ENCODE measurements at places on chromosomes 12 and 14.

DNA sequence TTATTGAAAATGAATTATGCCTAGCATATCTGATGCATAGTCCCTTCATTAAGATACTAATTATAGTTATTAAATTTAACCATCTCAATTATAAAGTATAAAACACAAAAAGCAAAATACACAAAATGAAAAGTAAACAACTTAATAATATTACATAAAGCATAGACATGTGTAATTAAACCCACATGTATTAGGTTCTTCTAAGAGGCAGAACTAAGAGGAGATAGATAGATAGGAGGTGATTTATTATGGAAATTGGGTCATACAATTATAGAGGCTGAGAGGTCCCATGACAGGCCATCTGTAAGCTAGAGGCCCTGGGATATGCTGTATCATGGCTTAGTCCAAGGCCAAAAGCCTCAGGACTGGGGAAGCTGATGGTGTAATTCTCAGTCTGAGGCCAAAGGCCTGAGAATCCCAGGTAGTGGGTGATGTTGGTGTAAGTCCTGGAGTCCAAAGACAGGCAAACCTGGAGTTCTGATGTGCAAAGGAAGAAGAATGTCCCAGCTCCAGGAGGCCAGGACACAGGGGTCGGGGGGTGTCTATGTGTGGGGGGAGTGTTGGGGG is 953.3 kb downstream of the TRHDE start:
- no peak for DNase-seq

GRCh38 chr14:52354242-52354641 is 40.1 kb downstream of the PTGER2 start:
- DNase-seq = no peak

DNA sequence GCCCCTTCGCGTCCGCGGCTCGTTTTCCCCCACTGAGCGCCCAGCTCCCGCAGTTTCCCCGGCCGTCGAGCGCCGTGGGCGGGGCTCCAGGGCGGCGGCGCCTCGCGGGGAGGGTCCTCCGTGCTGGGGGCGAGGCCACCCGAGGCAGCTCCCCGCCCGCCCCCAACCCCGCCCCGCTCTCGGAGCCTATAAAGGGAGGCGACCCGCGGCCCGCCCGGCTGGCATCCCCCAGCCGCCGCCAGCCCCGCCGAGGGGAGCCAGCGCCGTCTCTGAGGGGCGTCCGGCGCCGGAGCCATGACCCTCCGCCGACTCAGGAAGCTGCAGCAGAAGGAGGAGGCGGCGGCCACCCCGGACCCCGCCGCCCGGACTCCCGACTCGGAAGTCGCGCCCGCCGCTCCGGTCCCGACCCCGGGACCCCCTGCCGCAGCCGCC is at the start of gene TAMALIN:
Gene TAMALIN (plus strand): TSS at position 221 of the 432 bp plus-strand sequence. CDS start 74 bp downstream, at position 295.
- peak; percentile 66 for DNase-seq

DNA sequence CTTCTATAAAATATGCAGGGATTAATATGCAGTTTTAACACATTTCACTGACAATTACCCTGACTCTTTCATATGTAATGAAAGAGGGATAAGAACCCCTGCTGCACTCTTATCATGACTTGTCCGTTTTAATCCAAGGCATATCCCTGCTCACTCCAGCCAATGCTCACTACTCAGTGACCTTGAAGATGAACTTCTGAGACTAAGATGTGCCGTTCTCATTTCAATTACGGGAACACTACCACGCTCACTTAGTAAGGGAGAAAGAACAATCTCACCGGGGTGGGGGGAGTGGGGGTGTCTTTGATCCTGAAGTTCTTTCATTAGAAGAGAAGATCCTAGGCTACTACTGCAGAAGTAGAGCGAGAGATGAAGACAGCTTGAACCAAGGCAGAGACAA is 50.5 kb downstream of the PKP2 start:
- no peak for DNase-seq

GRCh38 chr14:64349741-64350490 is 38.2 kb upstream of the MTHFD1 start:
- DNase-seq = no peak

DNA sequence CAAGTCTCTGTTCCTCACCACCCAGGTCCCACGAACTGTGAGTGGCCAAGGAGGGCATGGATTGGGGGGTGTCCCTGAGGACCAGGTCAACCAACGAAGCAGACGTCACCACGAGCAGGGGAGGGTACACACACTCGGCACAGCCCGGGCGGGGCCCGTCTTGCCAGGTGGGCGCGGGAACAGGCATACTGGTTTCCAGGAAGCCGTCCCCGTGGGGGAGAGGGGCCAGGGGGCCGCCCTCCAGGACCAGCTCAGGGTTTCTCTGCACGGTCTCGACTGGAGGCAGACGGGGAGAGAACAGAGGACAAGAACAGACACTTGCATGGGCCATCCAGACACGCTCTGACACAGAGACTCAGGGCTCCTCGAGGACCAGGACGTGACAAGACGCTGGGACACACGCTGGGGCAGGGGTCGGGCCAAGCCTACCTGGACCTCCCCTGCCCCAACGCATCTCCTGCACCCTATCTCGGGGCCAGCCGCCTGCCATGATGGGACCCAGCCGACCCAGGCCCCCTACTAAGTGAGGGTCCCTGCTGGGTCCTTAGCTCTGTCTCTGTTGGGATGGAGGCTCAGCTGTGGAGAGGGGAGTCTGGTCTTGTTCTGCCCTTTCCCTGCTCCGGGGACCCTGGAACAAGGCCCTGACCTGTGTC is 11.3 kb downstream of the ARL6IP4 start:
- DNase-seq = no peak

GRCh38 chr12:108704527-108704926 is 26.8 kb downstream of the CORO1C start:
- DNase-seq = no peak

DNA sequence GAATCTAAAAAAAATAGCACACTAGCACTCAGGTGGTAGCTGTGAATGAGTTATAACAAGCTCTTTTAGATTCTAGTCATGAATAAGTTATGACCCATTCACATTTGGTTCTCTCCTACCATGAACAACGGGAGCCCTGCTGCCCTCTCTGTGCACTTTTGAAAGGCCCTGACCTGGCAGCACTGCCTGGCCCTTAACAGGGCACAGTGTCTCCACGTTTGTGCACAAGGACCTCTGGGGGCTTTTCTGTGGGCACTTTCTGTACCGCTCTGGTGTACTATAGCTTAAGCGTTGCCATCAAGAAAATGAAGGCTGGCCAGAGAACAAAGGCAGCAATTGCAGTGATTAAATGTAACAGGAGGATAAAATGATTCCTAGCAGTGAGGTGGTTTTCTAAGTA is 21.2 kb downstream of the CCDC92 start:
- no peak for DNase-seq

GRCh38 chr12:3727877-3728632 is 24.9 kb downstream of the CRACR2A start:
- peak; percentile 4 for DNase-seq

DNA sequence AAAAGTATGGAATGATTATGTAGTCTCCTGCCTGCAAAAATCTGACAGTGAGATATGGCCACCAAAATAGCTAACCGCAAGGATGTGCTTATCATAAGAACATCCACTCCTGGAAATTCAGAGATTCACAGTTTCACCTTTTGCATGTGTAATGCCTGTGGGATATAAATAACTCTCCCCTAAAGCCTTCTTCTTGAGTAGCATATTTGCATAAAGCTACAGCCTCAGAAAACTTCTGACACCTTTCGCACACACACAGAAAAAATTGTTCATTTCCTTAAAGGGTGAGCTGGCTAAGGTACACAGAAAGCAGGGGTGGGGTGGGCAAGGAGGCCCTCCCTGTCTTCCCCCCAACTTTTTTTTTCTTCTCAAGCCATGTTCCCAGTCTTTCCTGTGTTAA is 3.1 kb upstream of the IGF1 start:
- DNase-seq = no peak

Data from stimulated activated CD8-positive, alpha-beta memory T cell treated with anti-CD3 and anti-CD28 coated beads, Interleukin-7, amount 100 ng/mL, for 1 hour (primary cell).